SK-N-SH (cell line): ENCODE measurements at places on chromosomes 1 and 21. TPM values are rescaled to one million over a fixed set of nuclear protein-coding genes. Genes with fewer than 3 reads are reported as not detected.

PRKACB gene
- polyA plus RNA-seq, result 7.5 and 9.9 TPM in 2 replicates

AHCYL1 gene
- polyA plus RNA-seq, result 39.7 and 49.0 TPM in 2 replicates

RNU5D-1 gene
- polyA plus RNA-seq, result not detected in 2 replicates

PLPPR4 gene
- 0.61 and 2.1 TPM in 2 replicates for polyA plus RNA-seq

DNA sequence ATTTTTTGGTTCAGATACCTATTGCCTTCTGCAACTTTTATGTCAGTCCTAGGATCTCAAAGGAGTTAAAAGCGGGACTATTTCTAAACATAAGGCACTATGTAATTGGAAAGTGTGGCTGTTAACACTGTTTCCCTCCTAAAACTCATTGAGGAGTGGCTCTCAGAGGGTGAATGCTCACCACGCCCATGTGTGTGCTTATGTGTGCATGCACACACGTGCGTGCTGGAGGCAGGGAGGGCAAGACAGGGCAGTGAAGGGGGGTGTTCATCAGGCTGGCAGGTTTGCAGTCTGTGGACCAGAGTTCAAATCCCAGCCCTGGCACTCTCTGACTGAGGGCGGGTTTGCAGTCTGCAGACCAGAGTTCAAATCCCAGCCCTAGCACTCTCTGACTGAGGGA lies 22.4 kb downstream of the KCNAB2 start:
- H3K36me3 ChIP-seq, result no peaks in the 10 kb centered on the region
- DNase-seq, result no peak
- no peak overlapping the region for H3K4me3 ChIP-seq
- no peak overlapping the region for H3K27ac ChIP-seq

- H3K4me3 ChIP-seq, result no peak overlapping the region
- H3K4me1 ChIP-seq, result no peaks in the 10 kb centered on the region
- DNase-seq, result no peak
- no peak overlapping the region for H3K27ac ChIP-seq
- peaks cover 64% of the 10 kb centered on the region for H3K36me3 ChIP-seq
Observed at GRCh38 chr1:19087737-19088594, 122.1 kb downstream of the UBR4 start.

DNA sequence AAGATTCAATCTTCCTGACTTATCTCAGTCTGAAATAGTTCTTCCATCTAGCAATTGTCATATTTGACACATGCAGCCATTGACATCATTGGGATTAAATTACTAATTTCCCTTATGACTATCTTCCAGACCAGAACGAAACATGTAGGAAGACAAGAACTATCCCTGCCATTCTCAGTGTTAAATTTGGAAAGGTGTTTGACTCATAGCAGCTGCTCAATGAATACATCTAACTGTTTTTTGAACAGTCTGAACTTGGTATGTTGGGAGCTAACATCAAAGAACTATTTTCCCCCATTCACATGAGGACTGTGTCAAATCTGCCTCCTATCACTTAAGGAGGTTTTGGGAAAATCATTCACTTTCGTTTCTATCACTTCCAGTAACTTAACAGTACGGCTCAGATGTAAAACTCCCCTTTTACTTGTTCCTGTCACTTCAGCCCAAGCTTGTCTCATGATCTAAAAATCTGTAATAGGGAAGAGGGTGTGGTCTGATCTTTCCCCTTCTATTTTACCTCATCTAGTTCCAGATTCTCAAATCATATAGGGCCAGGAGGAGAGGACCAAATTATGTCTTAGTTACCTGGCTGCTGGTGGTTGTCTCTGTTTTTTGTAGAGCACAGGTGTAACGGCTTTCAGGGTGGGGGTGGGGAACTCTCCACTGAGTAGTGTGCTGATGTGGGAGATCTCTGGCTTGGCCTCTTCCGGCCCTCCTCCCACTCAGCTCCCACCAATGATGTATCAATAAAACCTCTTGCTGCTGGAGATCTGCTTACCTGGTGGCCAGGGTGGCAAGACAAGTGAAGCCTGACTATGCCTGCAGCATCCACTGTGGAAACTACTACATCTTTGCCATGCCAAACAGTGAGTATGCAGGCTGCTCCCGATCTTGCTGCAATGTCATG lies 26.2 kb upstream of the SLAMF1 start:
- H3K27me3 ChIP-seq, result peaks cover 19% of the 10 kb centered on the region; the same call in 1 of the 2 replicates
- no peak overlapping the region for H3K27ac ChIP-seq
- no peaks in the 10 kb centered on the region for H3K36me3 ChIP-seq
- no peak overlapping the region for H3K4me3 ChIP-seq
- DNase-seq, result no peak

- no peak overlapping the region for H3K27ac ChIP-seq
- no peaks in the 10 kb centered on the region for H3K4me1 ChIP-seq
- H3K4me3 ChIP-seq, result no peak overlapping the region
- no peaks in the 10 kb centered on the region for H3K27me3 ChIP-seq
- H3K36me3 ChIP-seq, result no peaks in the 10 kb centered on the region
Observed at GRCh38 chr1:34408011-34408410, 231.3 kb downstream of the C1orf94 start.

DNA sequence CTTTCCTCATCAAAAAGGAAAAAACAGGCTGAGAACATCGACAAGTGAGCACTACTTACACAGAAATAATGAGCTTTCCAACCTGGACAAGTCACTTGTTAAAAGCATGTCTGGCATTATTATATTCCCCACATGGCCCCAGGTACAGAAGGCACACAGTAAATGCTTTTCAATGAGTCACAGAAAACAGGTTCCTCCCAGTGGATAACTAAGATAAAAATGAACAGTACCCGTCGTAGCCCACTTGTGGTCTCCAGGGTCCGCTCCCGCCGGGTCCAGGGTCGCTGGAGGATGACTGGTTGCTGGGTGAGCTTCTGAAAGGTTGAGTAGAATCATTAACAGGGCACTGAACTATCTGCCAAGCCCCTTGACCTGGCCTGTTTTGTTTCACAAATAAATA lies 186.6 kb downstream of the SIPA1L2 start:
- H3K27ac ChIP-seq, result no peak overlapping the region
- no peak overlapping the region for H3K4me3 ChIP-seq
- DNase-seq, result peak; percentile 43
- peaks cover 3% of the 10 kb centered on the region; the same call in 1 of the 2 replicates for H3K36me3 ChIP-seq
- H3K27me3 ChIP-seq, result no peaks in the 10 kb centered on the region

GRCh38 chr1:237416924-237417655 lies 375.1 kb downstream of the RYR2 start:
- H3K27me3 ChIP-seq, result no peaks in the 10 kb centered on the region
- H3K4me1 ChIP-seq, result no peaks in the 10 kb centered on the region
- H3K27ac ChIP-seq, result no peak overlapping the region
- no peak for DNase-seq
- H3K4me3 ChIP-seq, result no peak overlapping the region

DNA sequence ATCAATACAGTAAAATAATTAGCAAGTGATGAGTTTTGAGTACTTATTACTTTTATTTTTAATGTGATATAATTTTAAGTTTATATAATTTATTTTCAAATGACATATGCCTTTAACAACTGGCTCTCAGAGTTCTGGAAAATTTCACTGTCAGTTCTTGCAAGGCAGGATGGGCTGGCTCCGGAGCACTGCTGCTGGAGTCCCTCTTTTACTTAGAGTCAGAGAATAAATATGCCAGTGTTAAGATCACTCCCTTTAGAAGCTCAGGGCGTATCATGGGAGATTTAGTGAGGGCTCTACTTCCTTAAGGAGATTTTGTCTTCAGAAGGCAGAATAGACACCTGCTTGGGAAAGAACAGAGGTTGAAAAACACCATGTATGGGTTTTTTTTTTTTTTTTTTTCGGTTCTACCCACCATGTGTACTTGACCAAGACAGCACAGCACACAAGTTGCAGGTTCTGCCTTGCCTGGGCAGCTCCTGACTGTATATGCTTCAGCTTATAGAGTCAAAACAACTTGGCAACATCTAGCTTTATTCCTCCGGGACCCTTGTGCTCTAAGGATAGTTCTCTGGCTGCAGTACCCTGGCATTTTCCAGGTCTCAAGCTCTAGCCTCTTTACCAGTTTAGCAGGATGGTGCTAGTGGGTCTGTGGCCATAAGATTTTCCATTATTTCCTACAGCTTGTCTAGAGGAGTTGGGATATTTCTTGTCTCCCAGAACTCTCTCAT lies 29.7 kb upstream of the FMOD start:
- no peak overlapping the region for H3K27ac ChIP-seq
- peaks cover 3% of the 10 kb centered on the region; the same call in 1 of the 2 replicates for H3K4me1 ChIP-seq
- no peak overlapping the region for H3K4me3 ChIP-seq
- no peak for DNase-seq
